ENCODE measurements at places on chromosomes 1 and 21.

DNA sequence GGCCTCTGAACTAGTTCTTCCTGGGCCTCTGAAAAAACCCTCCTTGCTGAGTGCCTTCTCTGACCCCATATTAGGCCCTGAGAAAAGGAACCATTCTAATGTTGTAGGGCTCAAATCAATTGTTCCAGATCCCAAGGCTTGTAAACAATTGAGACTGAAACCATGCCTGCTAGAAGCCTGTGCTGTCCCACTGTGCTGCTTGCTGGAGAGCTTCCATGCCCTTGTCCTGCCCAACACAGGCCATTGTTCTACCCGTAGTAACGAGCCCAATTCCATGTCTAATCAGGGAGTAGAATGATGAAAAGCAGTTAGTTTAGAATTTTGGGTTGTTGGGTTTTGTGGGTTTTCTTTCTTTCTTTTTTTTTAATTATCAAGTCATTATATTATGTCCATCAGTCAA is 47.4 kb downstream of the ZNF281 start:
- DNase-seq = no peak

GRCh38 chr1:214029796-214030195 is 42.0 kb downstream of the PROX1 start:
- DNase-seq = no peak

DNA sequence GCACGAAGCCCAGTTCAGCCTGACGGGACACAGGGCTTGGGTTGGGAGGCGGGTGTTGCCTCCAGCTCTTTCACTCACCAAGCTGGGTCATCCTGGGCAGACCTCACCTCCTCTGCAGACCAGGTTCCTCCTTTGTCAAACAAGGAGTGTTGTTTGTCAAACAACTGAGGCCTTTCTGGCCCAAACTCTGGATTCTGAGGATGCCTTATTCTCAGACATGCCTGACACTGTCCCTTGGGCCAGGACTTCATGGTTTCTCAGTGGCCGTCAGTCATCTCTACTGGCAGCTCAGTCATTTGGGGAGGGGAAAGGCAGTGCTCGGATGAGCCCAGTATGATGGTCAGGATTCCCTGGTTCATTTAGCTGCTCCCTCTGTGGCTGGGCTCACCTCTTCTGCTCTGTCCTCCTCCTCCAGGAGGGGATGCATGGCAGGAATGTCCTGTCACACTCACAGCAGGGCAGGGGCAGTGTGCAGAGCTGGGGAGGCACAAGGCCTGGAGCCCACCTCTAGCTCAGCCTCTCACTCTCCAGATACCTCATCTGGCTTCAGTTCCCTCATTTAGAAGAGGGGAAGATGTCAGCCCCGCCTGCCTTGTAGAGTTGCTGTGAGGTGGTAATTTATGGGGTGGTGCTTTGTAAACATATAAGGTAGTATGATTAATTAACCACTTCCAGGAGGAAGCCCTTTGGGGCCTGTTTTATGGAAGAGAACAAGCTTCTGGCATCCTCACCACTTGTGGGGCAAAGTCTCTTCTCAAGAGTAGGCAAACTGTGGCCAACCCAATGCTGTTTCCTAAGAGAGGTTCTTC is 20.6 kb downstream of the SLC2A1 start:
- no peak for DNase-seq

DNA sequence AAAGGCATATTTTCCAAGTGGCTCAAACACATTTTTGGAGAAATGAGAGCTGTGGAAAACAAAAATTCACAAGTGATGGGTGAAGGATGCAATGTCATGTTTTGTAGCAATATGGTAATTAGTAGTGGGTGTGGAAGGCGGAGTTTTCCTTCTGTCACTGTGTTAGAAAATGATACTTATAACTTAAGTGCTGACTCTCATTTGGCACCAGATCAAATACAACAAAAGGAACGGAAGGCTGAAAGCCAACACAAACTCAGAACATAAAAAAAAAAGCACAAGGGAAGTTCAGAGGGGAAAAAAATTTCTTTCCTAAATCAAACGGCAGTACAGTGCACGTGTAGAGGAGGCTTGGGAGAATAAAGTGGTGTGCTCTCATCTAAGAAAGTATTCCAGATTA is at the start of gene TNFSF18:
Gene TNFSF18 (minus strand): TSS at position 77 of the 400 bp plus-strand sequence. CDS start 45 bp downstream, at position 32.
- no peak for DNase-seq

DNA sequence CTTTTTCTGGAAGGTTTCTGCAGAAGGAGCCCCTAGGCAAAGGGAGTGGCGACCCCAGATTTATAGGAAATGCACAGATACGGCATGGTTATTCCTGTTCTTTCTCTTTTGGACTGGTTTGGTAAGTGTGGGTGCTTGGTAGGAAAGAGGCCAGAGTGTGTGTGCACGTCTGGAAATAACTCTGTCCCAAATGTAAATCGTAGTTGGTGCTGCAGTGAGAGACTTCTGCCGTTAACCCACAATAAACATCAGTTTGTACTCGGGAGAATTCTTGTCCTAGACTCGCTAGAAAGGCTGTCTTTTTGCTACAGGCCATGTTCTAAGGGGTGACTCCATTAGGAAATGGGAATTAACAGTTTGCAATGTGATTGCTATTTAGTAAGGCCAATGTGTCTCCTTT is 779 bp downstream of the SLC44A3 start:
- no peak for DNase-seq

- DNase-seq = peak; percentile 51
Observed at GRCh38 chr1:63774617-63775417, 1.0 kb downstream of the ROR1 start.

- no peak for DNase-seq
Observed at GRCh38 chr1:206895325-206895724, 1.9 kb upstream of the IL24 start.

- DNase-seq = no peak
Observed at GRCh38 chr1:58702261-58703141, 2.6 kb upstream of the MYSM1 start.

DNA sequence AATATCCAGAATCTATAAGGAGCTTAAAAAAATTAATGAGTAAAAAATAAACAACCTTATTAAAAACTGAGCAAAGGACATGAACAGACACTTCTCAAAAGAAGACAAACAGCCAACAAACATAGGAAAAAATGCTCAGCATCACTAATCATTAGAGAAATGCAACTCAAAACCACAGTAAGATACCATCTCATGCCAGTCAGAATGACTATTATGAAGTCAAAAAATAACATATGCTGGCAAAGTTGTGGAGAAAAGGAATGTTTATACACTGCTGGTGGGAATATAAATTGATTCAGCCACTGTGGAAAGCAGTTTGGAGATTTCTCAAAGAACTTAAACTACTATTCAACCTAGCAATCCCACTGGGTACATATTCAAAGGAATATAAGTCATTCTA is 25.3 kb downstream of the PIGK start:
- DNase-seq = no peak

GRCh38 chr1:110627764-110628163 is 21.6 kb upstream of the KCNA2 start:
- DNase-seq = no peak

GRCh38 chr1:212124690-212125582 is 89.4 kb downstream of the DTL start:
- no peak for DNase-seq

- DNase-seq = no peak
Observed at GRCh38 chr1:50105433-50105832, 3.3 kb upstream of the ELAVL4 start.

DNA sequence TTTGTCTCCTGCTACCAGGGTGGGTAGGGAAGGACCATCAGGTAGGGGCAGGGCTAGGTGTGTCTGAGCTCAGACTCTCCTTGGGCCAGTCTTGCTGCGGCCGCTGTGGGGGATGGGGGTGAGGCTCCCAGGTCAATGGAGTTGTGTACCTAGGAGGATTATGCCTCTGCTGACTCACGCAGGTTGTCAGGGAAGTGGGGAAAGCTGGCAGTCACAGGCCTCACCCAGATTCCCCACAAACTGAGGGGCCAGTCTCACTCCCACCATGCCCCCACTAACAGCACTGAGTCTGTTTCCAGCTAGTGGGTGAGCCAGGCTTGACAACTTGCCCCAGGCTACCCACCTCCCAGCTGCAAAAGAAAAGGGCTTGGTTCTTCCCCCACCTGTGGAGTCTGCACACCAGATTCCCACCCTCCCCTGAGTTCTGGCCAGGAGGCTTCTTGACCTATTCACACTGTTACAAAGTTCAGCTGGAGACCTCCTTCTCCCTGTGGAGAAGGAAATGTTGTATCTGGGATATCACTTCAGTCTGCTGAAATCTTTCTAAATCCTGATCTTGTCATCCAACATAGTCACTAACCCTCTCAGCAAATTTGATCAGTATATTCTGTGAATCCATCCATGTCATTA is 69.2 kb upstream of the GJA8 start:
- no peak for DNase-seq

DNA sequence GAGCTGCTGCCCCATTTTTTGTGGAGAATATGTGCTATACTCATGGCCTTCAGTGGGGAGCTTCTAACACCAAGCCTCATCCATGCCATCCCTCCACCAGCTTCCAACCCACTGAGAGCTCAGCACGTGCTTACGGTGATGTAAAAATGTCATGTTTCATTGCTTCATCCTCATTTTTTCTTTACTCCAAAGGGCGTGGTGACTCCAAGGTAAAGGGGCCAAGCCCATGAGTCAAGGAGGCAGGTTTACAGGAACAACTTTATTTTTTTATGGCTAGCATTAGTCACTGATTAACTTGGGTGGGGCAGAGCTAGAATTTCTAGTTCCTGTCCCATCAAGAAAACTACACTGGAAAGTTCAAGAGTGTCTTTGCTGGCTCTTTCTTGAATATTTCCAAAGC is at the start of gene C1orf226:
Gene C1orf226 (plus strand): TSS at position 346 of the 400 bp plus-strand sequence. CDS start 174 bp downstream, outside the sequence.
- DNase-seq = no peak

DNA sequence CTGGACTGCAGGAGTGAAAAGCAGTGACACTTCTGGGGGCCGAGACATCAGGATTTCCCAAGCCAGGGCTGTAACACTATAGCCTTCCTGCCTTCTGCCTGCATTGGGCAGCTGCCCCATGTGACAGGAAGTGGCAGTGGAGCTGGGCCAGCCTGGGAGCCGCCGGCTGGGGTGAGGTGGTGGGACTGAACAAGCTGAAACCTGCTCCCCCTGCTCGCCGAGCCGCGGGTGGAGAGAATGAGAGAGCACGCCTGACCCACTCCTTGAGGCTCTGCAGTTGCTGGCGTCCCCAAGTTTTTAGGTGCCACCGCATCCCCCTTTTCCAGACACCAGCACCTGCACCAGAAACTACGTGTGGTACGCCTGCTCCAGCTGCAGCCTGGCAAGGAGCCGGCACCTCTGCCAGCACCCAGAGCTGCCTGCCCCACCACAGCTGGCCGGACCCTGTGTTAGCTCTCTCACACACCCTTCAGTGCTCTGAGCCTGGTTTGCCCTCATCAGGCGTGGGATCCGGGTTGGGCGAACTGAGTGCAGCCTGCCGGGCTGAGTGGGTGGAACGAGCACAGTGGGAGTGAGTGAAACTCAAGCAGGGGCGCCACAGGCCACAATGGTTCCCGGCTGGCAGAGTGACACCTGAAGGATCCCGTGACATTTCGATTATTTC is 119.4 kb downstream of the AKT3 start:
- no peak for DNase-seq

- no peak for DNase-seq
Observed at GRCh38 chr1:192462616-192463015, 113.0 kb upstream of the RGS1 start.

DNA sequence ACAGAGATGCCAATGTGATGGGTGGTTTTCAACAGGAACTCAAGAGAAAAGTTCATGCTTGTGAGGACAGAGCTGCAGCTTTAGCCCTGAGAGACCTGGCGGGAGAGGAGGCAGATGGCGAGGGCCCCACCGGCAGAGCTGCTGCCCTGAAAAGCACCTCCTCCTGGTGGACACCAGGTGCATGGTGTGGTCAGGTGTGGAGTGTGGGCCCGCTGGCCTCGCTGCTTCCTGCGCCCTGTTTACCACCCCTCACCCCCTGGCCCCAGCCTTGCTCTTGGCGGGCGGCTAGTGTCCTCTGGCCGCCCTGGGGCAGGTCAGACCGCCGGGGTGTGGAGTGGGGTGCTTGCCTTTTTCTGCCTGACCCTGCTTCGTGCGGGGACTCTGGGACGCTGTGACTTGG is 42.8 kb downstream of the PRKCZ start:
- DNase-seq = no peak

DNA sequence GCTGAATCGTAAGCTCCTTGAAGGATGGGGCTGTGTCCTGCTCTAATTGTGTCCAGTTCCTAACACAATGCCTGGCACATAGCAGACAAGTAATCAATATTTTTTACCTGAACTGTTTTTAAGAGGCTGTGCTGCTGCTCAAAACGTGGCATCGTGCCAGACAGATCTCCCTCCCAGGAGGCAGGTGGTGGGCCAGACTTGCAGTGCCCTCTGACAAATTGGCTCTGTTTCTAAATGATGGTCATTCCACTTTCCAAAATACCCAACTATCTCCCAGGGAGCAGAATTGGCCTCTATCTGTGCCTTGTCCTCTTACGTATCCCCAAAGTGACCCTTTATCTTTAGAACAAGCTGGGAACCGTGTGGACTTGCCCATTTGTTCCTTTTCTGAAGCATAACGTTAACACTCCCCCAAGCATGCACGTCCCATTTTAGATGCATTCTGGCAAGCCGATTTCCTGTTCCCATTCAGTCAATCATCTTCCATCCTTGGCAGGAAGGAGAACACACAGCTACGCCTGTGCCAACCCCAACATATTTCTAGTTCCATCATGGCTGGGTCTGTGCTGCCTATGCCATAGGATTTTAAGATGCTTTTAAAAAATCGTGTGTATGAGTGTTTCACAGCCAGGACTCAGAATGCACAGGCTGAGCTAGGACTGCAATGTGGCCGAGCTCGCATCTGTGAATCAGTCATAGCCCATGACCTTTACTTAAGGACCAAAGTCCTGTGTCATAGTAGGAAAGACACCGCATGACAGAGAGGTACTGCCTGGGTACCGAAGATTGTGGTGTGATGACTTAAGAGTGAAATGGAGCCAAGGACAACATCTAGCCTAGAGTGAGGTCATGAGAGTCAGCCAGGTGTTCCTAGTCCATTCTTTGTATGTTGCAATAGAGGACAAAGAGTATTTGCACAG is 408.6 kb downstream of the PRDM2 start:
- no peak for DNase-seq

GRCh38 chr1:12402159-12402673 is 172.4 kb downstream of the VPS13D start:
- DNase-seq = no peak

GRCh38 chr1:247291161-247291560 is 35.3 kb downstream of the VN1R5 start:
- no peak for DNase-seq

DNA sequence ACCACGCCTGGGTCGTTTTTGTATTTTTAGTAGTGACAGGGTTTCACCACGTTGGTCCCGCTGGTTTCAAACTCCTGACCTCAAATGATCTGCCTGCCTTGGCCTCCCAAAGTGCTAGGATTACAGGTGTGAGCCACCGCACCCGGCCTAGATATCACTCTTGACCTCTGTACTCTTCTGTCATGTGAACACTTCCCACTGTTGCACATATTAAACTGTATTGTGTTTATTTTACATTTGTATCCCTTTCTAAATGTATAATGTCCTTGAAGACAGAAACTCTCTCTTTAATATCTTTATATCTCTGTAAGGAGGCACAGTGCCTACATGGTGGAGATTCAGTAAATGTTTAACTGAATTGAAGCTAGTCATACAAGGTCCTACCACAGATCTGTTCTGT is 19.3 kb upstream of the PSMD4 start:
- DNase-seq = no peak
